Activated CD4-positive, alpha-beta T cell treated with anti-CD3 and anti-CD28 coated beads for 1 hour (primary cell): ENCODE measurements at places on chromosomes 13 and 19.
A peak's percentile ranks its signal among the peaks of the same experiment; 100 is the strongest.

- no peak for DNase-seq
Measured at GRCh38 chr19:39308531-39309304, 11.9 kb downstream of the LRFN1 start.

- no peak for DNase-seq
Measured at GRCh38 chr19:33195645-33196347, 1.7 kb downstream of the LRP3 start.

DNA sequence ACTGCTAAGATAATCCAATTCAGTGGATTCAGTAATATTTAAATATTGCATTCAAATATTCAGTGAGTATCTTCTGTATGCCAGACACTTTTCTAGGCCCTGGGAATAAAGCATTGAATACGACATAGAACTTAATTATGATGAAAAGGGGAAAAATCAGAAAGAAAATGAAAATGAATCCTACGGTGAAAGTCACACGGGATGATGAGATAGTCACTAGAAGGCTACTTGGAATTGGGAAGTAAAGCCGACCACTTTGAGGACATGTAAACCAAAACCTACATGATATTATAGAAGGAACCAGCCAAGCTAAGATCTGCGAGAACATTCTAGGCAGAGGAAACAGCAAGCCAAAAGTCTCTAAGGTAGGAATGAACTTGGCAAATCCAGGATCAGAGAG is 10.1 kb downstream of the DPY19L3 start:
- no peak for DNase-seq

DNA sequence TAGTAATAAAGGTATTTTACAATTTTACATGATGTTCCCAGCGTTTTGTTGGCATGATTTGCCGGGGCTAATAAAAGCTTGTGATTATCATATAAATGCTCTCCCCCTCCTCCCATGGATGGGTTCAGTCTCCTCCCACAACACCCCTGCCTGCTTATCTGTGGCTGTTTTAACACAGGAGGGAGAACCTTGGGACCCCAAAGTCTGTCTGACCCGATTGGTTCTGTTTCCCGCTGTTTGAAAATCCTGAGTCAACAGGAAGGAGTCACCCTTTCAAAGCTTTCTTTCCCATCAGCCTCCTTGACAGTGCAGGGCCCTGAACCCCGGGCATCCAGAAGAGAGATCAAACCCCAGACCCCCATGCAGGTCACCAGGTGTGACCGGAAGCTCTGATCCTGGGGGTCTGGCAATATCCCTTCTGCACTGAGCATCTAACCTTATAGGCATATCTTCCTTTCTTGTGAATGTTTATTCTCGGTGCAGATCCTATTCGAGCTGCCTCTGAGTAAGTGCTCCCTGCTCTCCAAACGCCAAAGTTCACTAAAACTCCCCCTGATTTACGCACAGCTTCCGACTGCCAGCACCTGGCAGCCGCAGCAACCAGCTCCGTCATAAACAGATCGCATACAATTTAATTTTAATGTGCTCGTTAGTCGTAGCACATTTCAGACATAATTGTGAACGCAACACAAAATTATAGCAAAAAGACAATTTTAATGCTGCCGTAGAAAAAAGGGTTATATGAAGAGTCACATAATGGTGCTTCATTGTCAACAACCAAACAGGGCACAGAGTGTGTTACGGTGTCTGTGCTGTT is 74.8 kb downstream of the TSHZ3 start:
- DNase-seq: no peak

GRCh38 chr19:13788991-13789390 is 6.3 kb upstream of the ZSWIM4 start:
- DNase-seq: no peak

- no peak for DNase-seq
Measured at GRCh38 chr19:3054972-3055740, 7.1 kb downstream of the TLE5 start.

- DNase-seq: no peak
Measured at GRCh38 chr19:5451494-5451893, 3.7 kb upstream of the ZNRF4 start.

DNA sequence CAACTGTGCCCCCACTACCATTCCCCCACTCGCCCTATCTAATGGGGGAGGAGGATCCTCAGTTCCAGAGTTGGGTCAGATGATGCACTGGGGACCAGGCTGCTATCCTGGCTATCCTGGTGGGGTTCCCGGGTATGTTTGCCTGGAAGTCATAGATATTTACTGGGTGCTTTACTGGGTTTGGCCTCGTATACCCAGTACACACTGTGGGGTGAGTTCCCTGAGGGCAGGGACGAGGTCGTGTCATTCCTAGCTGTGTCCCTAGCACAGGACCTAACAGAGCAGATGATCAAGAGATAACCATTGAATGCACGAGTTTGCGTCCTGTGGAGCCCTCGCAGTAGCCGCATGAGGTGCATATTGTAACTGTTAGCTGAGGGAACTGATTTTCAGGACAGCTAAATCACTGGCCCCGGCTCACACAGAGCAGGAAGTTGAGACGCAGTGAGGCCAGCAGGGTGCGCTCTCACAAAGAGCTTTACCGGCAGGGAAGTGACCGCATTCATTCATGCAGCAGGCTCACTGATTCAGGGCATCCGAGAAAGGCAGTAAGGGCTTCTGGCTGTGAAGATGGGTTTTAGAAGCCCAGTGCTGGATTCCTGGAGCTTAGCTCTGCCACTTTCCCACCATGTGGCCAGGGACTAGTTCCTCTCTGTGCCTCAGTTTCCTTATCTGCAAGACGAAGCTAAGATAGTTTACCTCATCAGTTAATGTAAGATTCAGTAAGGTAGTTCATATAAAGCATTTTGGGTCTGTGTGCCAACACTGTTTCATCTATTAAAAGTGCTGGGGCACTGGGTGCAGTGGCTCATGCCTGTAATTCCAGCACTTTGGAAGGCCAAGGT is 6.0 kb downstream of the RUVBL2 start:
- DNase-seq: peak; percentile 55

GRCh38 chr13:69287050-69287698 is 820.5 kb upstream of the ATXN8OS start:
- no peak for DNase-seq

DNA sequence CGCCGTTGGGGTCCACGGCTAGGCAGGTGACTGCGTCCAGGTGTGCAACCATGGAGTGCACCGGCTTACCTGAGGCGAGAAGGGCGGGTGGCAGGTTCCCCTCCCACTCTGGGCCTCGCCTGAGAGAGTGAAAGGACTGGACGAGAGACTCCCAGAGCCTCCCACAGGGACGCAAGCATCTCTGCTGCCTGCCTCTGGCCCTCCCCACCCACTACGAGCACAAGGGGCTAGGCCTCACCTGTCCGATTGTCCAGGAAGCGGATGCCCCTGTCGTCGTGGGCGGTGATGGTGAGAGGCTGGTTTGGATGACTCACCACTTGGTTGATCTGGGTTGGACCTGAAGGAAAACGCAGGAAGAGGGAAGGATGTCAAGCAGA is 5.1 kb upstream of the PRKD2 start:
- no peak for DNase-seq

DNA sequence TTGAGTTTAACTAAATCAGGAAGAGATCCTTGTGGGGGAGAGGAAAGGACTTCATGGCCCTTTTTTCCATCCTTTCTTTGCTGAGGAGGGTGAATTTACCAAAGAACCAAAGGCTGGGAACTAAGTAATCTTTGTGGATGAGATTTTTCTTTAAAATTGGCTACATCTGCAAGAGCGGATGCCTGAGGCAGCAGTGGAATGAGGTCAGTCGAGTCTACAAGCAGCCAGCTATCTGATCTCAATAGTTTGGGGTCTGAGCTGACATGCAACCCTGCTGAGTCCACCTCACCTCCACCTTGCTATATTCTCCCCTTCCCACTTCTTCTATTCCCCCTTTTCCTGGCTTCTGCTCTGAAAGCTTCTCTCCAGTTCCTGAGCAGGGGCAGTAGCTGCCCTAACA is 3.6 kb upstream of the DNAJC15 start:
- no peak for DNase-seq

- no peak for DNase-seq
Measured at GRCh38 chr19:50952910-50953309, at the start of gene KLK5. Gene KLK5 (minus strand): TSS chr19:50953038. CDS start chr19:50952657, 381 bp downstream.

DNA sequence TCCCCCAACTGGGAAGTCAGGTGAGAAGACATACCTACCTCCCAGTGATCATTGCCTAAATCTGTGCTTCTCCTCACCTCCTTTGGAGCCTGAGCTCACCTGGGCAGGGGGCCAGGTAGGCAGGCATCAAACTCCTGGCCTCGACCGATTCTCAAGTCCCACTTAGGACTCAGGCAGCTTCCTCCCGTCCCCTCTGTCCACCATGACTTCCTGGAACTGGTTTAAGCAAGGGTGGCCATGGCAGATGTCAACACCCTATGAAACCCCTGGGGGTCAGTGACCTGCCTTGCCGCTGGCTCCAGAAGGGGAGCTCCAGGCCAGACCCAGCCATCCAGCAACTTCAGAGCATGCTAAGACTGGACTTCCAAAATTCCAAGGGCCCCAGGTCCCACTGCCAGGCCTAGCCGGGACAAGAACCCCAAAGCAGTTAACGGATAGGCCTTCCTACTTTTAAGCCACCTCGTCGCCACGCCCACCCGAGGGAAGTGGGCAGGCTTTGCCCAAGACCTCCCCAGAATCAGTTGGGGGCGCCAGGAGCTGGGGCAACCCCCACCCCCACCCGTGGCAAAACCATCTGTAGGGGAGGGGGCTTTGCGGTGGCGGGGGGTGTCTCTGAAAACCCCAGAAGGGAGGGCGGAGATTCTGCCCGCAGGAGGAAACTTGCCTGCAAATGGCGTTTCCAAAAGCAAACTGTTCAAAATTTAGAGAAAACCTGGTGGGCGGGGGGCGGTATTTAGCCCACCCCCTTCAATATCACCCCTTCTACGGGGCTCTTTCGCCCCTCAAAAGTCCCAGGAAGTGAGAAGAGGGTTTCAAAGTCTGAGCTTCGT is 657 bp downstream of the PLIN3 start:
- DNase-seq: peak; percentile 15

- DNase-seq: no peak
Measured at GRCh38 chr19:10112037-10112761, 706 bp downstream of the P2RY11 start.

GRCh38 chr13:111626371-111627305 is 306.2 kb downstream of the TEX29 start:
- DNase-seq: no peak

GRCh38 chr13:74644229-74644628 is 510.0 kb upstream of the KLF12 start:
- DNase-seq: no peak

DNA sequence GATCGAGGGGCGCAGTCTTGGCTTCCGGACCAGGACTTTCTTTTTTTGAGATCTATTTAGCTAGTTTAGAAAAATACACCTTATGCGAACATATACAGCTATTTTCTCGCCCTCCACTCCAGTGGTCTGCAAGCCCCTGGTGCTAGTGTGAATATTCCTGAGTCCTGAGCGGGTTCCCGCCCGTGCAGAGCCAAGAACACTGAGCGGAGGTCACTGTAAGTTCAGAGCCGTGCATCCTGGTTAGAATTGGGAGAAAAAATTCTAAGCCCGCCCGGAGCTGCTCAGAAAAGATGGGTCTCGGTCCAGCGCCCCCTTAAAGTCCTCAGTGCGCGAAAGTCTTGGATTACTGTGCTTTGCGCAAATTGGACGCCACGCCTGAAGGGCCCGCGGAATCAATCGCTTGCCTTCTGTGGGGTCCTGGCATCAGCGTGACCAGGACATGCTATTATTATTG is 117.7 kb downstream of the KCNRG start:
- DNase-seq: no peak

- DNase-seq: no peak
Measured at GRCh38 chr13:51767100-51767499, 36.9 kb downstream of the DHRS12 start.

DNA sequence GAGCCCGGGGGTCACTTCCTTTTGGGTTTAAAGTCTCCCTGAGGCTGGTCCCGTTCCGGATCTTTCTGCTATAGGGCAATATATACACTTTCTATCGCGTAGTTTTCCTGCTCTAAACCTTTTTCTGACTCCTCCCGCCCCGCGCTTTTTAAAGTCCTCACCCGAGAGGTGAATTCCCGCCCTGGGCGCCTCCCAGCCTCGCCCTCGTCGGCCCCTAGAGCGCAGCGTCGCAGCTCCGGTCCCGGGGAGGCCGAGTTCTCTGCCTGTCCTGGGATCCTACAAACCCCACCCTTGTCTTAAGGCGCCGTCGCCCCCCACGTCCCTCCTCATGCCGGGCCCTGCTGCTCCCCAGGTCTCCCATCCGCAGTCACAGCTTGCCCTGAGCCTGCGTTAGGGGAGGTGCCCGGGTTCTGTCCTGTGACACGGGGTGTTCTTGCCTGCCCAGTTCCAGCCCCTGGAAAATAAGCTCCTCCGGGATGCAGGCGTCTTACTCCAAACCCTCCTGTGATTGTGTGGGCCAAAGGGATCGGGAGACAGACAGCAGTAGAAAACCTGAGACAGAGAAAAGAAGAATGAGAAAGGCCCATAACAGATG is 491 bp downstream of the ZNF525 start:
- DNase-seq: no peak

DNA sequence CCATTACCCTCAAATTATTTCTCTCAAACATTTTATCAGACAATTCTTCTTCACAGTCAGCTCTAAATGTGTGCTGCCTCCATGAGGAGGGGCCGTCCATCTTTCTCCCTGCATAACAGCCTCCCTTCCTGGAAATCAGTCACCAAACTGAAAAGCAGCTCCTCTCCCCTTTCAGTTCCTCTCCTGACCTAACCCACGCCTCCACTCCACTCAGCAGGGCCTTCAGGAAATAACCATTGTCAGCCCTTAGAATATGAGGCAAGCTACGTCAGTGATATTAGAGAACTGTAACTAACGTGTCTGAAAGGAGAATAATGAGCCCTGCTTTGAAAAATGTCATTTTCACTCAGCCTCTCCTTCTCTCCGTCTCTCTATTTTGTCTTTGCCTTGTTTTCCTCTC is 116.2 kb downstream of the OLFM4 start:
- DNase-seq: no peak

- DNase-seq: no peak
Measured at GRCh38 chr13:107113387-107113786, 545.5 kb upstream of the ARGLU1 start.

DNA sequence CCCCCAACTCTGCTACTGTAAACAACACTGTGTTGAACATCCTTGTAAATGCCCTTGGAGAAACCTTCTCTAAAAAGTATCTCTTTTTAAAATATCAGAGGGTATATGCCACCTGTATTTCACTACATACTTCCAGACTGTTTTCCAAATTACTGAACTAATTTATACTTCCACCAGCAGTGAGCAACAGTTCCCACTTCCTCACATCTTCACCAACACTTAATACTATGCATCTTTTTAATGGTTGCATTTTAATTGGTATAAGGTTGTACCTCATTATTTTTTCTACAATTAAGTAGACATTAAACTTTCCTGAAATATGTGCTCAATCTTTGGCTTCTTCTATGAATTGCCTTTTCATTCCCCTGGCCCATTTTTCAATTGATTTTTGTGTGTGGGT is 21.8 kb downstream of the CLEC4M start:
- DNase-seq: no peak

DNA sequence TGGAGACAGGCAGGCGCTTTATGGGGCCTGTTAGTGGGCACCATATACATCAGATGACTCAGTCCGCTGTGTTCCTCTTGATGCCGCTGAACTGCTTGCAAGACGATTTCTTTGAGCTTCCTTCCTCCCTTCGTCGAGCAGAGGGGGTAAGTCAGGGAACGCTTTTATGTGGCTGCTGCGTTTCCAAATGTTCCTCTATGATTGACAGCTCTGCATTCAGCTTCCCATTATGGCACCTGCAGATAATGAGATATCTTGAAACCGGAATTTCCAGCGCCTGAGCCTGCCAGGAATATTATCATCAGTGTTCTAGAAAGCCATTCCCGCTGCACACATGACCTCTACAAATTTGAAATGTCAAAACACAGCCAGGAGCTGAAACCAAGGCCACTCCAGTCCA is 257.0 kb downstream of the TSHZ3 start:
- no peak for DNase-seq

GRCh38 chr13:24614306-24615080 is 65.7 kb upstream of the ATP12A start:
- DNase-seq: no peak

- no peak for DNase-seq
Measured at GRCh38 chr13:97255515-97256021, 33.4 kb downstream of the MBNL2 start.
